Gastroesophageal sphincter (tissue), 4 donors: ENCODE measurements at places on chromosomes 3 and 15.

- no peak for ATAC-seq
These were observed 4.0 kb upstream of the GBE1 start for GRCh38 chr3:81765400-81765799.

DNA sequence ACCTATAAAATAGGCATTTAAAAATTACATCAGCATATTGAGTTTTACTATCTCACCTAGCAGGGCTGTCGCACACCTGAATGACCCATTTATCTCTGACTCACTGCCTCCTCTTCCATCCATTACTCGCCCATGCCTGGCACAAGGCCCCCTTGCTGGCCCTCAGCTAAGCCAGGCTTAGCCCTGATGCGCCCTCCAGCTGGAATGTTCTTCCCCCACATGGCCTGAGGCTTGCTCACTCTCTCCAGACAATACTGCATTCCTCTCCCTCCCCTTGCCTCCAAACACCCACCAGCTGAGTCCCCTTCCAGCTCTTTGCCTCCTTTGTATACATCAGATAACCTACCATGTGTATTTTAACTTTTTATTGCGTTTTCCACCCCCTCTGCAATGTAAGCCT, 7.2 kb downstream of the SH3BP5 start:
- ATAC-seq = no peak

- no peak for ATAC-seq
These were observed 4.4 kb downstream of the GABPB1 start for GRCh38 chr15:50350621-50351020.

GRCh38 chr3:114392831-114393230, 99.0 kb downstream of the TIGIT start:
- no peak for ATAC-seq

DNA sequence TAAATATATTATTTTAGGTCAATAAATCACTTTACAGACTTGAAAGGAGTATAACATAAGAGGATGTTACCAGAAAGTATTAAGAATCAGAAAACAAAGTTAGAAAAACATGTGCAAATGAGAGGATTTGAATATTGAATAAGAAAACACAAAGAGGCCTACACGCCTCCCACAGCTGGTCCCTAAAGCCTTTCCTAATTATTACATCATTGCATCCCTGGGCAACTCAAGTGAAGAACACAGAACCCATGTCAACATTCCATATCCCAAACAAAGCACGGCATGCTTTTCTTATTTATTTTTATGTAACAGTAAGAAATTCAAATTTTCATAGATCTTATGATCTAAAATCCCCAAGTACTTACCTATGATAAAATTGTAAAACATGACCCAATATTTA, 61.2 kb downstream of the HERC1 start:
- ATAC-seq = no peak

GRCh38 chr15:41934843-41935242, 37.5 kb downstream of the EHD4 start:
- peak; percentile 23 for ATAC-seq

DNA sequence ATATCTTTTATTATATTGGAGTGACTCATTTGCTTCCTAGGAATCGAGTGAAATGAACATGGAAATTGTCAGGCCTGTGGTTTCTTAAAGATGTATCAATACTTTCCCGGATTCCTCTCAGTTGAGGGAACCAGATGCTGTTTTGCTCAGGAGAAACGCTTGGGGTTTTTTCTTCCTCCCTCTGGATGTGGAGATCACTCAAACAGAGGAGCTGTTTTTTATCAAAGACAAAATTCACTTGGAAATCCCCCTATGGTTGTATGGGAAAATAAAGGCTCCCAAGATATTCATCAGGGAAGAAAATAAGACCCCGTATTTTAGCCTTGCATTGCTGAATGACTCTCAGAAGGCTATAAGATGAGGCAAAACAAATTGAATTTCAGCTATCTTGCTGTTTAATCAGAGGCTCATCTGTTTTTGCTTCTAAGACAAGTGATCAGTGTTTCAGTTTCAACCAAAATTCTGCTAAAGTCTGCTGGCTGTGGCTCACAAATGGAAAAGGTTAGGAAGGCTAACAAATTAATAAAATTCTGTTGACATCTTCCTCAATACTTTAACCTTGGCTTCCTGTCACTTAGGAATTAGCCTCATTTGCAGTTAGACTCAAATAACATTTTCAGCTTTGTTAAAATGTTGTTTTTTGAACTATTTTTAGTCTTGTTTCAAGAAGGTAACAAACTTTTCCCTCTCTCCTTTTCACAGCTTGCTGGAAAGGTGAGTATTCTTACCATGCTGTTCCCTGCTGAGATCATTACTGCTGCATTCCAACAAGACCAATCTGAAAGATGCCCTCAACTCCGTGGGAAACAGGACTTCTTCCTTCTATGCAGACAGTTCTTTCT, 83.6 kb downstream of the COL6A5 start:
- ATAC-seq = no peak

GRCh38 chr3:53489386-53489785, 5.0 kb upstream of the CACNA1D start:
- no peak for ATAC-seq

DNA sequence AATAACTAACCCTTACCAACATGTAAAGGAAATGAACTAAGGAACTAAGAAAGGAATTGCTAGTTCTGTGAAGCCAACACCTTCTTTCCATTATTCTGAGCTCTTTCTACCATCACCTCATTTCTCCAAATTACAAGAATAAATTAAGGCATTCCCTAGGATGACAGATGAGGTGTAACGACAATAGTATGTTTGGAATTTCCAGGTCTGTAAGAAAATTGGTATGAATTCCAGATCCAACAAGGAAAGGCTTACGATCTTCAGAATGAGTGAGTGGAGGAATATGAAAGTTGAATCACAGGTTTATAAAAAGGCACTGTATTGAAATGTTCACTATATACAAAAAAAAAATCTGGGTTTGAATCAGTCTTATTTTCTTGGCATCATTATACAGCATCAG, 4.5 kb upstream of the NANOGP8 start:
- no peak for ATAC-seq

DNA sequence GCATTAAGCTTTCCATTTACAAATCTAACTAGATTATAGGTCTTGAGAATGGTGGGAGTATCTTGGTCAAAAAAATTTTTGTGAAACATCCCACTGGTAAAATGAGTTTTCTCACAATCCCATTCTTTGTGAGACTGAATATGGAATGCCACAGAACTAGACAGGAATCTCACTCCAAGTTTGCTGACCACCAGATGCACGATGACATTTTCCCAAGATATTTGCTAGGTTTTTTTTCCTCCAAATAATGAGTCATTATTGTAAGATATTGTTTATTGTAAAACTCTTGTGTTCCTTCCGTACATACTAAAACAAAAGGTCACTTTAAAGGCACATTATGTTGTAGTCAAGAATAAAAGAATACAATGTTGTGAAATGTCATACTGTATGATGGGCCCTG, 53.9 kb downstream of the COPS2 start:
- no peak for ATAC-seq

- no peak for ATAC-seq
These were observed 8.6 kb downstream of the PAK6 start for GRCh38 chr15:40247406-40247971.

GRCh38 chr3:119258915-119259314, 18.2 kb upstream of the B4GALT4 start:
- ATAC-seq = no peak

- ATAC-seq = no peak
These were observed 5.1 kb upstream of the CCR1 start for GRCh38 chr3:46213201-46213600.

DNA sequence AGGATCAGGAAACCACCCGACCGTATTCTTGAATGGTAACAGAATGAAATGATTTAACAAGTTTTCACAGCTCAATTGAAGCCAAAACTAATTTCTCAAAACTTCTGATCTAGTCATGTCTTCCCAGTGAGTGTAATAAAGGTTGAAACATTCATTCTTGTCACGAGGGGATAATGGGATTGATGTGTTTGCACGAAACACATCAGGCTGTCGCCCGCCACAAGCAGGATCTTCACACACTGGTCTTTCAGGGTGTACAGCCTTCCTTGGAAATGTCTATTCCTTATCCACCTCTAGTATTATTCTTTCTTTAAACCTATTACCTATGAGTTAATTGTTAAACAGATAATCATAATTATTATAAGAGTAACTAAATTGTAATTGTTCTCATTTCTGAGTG, 94.3 kb downstream of the KCNAB1 start:
- ATAC-seq = no peak

GRCh38 chr3:129463094-129463493, 23.1 kb downstream of the IFT122 start:
- no peak for ATAC-seq

DNA sequence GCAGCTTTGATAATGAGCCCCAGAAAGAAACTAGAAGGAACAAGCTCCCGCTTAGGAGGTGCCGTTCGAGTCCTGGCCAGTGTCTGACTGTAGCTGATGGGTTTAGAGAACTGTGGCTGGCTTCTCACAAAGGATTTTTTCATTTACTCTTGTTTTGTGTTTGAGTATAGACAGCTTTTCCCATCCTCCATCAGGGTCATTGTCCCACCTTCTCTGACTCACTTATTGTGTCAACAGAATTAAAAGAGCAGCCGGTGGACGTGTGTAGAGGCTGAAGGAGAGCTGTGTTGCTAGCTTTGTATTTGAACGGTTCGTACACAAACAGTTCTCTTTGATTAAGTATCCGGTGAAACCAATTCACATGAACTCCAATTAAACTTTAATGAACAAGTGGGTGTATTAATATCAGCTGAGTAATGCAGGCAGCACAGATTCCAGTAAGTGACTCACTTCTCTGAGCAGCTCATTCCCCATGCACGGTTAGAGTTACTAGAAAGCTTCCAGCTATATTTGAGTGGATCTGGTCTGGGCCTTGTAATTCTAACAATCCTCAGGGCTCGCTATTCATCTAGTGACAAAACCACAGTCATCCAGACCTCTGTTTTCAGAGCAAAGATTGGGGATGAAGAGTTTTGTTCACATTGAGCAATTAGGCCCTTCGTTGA, 141.0 kb downstream of the LPP start:
- ATAC-seq = peak; percentile 70

DNA sequence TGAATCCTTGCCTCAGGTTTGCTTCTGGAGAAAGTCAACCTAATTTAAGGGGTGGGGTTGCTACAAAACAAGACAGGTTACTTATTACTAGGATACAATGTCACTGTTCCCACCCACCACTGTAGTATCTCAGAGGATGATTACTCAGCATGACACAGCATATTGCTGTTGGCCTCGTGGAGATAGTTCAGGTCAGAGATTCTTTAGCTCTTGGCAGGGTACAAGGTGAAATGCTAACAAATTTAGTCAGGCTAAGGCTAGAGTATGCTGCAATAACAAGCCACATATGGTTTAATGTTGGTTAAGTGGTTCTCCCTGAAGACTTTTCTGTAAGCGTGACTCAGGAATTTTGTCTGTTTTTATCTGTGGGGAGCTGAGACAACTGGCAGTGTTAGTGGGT, 161.8 kb downstream of the EDEM1 start:
- ATAC-seq = no peak
